Stimulated activated CD4-positive, alpha-beta T cell treated with anti-CD3 and anti-CD28 coated beads, Interleukin-12 subunit alpha, Interleukin-12 subunit beta, amount 100 ng/mL, for 4 hours (primary cell): ENCODE measurements at places on chromosomes 1 and 21.

DNA sequence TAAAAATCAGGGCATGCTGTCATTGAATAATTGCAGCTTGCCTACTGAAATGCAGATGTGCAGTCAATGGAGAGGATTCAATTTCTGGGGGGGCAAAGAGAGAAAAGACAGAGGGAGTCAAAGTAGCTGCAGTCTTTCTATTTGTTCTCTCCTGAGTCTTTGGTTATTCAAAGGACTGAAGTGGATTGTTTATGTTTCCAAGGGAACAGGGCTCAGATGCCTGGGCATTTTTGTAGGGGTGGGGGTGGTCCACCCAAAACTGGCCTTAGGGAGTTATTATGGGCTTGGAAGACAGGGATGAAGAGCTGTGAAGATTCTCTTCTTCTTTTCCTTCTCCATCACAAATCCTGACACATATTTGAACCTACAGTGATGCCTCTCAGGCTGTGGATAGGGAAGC, 408.8 kb upstream of the DAB1 start:
- no peak for DNase-seq

GRCh38 chr1:214504330-214504729, 47.1 kb downstream of the PTPN14 start:
- no peak for DNase-seq

GRCh38 chr1:204408074-204408507, 3.5 kb downstream of the PPP1R15B start:
- DNase-seq: no peak

DNA sequence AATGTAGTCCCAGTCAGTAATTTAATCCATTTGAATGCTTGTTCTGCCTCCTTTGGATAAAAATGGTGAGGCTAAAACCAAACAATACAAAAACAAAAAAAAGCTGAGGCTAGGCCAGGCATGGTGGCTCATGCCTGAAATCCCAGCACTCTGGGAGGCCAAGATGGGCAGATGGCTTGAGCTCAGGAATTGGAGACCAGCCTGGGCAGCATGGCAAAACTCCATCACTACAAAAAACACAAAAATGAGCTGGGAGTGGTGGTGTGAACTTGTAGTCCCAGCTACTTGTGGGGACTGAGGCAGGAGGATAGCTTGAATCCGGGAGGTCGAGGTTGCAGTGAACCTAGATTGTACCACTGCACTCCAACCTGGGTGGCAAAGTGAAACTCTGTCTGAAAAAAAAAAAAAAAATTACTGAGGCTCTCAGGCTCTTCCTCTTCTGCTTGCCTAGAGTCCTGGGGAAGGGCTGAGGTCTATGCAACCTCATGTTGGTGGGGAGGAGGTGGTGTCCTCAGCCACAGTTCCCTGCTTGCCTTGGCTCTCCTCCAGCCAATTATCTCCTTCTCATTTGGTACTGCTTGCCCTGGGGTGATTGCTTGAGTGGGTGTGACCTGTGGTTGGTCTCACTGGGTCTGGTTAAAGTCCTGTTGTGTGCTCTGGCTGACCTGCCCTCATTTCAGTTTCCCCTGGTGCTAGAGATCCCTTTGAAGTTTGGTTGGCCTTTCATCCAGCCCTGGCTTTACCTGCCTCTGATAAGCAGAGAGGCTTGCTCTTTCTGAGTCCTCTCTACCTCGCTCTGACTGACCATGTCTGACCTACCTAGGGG, 20.9 kb downstream of the S1PR1 start:
- no peak for DNase-seq

DNA sequence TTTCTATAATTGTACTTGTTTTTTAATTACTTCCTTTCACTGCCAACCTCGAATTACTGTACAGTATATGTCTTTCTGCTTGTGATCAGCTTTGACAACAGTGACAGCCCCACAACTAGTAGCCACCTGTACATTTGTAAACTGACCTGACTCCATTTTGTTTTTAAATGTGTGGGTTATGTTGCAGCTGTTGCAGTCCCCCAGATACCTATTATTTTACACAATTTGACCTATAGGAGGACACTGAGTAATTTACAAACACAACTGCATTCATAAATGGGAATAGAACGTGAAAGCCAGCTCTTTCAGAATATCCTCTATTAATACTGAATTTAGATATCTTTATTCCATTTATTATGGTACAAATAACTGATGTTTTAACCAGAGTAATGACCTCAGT, 2.5 kb upstream of the VAMP3 start:
- no peak for DNase-seq

- no peak for DNase-seq
Observed at GRCh38 chr1:153669606-153670005, 1.2 kb downstream of the ILF2 start.

DNA sequence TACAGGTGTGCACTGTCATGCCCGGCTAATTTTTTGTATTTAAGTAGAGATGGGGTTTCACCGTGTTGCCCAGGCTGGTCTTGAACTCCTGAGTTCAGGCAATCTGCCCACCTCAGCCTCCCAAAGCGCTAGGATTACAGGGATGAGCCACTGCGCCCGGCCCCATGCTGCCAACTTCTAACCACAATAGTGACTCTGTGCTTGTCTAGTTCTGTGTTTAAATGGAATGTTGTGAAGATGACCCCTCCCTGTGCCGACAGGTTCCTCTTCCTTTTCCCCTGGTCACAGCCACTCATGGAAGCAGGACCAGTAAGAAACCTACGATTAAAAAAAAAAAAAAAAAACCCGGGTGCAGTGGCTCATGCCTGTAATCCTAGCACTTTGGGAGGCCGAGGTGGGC, 4.7 kb downstream of the MAP1LC3C start:
- no peak for DNase-seq

DNA sequence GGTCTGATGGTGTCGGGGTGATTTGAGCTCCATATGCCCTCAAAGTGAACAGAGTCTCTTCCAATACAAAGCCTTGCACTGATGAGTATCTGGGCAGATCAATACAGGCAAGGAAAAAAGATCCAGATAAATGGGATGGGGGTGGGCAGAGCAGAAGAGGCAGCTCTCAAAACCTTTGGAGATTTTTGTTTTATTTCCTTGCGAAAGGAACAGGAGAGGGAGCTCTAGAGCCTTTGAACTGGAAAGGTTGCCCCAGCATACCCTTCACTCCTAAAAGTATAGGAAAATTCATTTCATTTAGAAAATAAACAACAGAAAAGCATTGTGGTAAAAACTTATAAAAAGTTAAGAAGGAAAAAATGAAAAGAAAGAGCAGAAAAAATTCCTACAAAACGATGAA, 31.4 kb upstream of the OLIG2 start:
- no peak for DNase-seq

GRCh38 chr1:53075761-53076163, 13.7 kb downstream of the PODN start:
- no peak for DNase-seq

DNA sequence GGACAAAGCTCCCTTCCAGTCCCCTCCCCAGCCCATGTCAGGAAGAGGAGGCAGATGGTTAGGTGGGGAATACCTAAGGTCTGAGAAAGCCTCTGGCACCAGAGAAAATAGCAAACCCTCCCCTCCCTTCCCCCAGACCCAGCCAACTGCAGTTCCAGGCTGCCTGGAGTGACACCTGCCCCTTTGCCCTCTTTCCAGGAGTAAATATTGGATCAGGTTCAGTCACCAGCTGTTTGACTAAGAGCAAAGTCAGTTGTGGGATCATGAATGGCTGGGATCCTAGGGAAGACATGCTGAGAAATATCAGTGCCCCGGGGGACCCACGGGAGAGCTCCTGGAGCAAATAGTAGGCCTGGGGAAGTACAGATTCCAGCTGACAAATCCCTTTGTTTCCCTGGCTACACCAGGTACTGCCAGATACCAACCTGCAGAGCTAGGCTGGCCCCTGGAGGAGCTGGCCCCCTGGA, 12.2 kb upstream of the CDK18 start:
- no peak for DNase-seq

- no peak for DNase-seq
Observed at GRCh38 chr1:89878256-89878655, 57.4 kb downstream of the LRRC8D start.

DNA sequence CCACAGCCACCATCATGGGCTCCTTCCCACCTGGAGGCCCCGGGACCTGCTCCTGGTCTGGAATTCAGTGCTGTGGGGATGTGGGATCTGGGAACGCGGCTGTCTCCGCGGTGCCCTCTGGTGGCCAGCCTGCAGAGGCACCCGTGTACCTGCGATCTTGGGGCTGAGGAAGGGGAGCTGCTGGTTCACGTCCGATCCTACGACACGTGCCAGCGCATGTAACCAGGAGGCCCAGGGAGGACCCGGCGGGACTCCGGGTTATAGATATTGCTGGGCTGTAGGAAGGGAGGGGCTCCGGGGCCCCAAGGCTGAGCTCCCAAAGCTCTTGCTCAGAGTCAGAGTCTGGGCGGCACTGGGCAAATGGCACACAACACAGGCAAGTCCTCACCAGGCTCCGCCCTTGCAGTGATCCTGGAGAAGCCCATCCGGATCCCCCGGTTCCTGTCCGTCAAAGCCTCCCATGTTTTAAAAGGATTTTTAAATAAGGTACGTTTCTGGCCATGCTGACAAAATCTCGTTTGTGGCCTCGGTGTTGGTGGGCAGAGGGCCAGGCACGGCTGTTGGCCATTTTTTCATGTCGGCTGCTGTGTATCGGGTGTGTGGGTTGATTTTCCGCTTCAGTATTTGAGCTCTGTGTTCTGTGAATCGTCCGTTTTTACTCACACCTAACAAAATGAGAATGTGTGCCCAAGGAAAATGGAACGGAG, 20.1 kb downstream of the FAAP20 start:
- no peak for DNase-seq

GRCh38 chr1:37089750-37090149, 55.4 kb upstream of the GRIK3 start:
- no peak for DNase-seq

DNA sequence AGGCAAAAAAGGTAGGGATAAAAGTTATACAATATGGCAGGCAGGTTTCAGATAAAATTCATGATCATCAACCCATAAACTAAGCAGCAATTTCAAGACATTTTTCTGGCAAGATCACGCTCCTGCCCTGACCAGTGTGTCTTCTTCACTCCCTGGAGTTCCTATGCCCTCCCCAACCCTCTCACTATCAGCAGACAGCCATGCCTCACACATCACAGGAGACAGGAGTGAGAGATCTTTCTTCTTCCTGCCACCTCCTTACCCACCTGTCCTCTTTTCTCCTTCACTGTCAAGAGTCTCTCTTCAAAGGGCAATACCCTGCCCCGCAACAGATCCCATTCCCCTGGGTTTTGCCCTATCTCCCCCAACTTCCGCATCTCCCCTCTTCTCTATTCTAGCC, 28.4 kb downstream of the COA6 start:
- no peak for DNase-seq

GRCh38 chr1:89060091-89060490, 4.9 kb downstream of the GBP1 start:
- DNase-seq: no peak

DNA sequence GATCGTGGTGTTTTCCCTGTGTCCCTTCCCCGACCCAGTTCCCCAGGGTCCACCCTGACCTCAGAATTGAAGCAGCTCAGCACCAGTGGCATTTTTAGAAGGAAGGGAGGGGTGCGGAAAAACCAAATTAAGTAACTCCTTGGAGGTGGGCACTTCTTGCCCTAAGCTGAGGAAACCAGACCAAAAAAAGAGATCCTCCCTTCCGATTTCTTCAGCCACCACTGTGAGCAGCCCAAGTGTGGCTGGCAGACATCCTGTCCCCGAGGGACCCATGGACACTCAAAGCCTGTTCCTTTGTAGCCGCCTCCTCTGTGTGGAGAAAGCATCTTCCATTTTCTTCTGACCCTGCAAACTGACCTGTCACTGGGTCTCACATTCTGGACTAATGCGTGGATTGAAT, 31.3 kb downstream of the KIRREL1 start:
- DNase-seq: no peak

DNA sequence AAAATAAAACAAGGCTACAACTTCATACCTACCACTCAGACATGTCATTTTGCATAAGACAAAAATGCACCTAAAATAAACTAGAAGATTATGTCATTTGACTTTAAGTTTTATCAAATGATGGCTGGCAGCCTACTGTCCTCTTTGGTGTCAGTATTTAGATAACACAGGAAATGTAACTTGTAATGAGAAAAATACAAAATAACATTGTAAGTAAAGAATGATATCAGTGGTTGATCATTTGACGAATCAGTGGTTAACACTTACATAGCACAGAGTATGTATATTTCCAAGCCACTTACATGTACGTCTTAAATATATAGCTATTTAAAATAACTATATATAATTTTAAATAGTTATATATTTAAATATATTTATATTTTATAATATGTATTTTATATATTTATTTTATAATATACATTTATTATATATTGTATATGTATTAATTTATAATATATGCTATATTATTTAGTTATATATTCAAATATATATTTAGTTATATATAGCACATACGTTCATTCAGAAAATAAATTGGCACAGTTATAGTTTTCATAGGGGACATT, 44.1 kb downstream of the ZNF678 start:
- no peak for DNase-seq

DNA sequence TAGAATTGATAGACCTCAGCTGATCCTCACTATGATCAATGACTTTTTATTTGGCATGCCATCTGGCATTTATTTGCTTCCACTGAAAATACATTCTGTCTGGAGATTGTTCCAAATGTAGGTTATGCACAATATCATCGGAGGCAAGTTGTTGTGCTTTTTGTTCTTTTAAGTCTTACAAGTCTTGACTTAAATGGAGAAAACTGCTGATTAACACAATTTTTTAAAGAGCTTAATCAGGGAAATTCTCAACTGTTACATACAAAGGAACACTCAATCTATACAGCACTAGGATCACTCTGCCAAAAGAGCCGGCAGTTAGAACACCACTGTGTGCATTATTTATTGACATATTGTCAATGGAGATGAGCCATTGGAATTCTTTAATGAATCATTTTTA, 19.2 kb downstream of the CYYR1 start:
- DNase-seq: no peak

GRCh38 chr1:4224684-4225467, 324.8 kb upstream of the C1orf174 start:
- no peak for DNase-seq

DNA sequence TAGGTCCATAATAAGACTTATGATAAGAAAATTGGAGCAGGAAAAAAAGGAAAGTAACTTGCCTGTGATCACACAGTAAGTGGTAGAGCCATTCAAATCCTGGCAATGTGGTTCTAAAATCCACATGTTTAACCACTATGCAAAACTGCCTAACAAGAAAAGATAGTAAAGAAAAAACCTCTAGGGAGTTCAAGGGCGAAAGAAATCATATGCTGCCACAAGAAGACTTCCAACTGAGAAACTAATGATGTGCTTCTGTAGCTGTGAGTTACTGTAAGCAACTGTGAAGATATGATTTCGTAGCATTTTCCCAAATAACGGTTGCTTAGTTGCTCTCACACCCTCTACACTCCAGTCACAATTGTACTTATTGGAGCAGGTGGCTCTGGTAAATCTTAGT, 20.9 kb upstream of the LYPLAL1 start:
- DNase-seq: no peak
